Fibroblast of gingiva (primary cell): ENCODE measurements at places on chromosomes 1 and 21.
A peak's percentile ranks its signal among the peaks of the same experiment; 100 is the strongest.

GRCh38 chr21:29867796-29868195 is 72.0 kb downstream of the GRIK1 start:
- DNase-seq, result no peak

- DNase-seq, result no peak
These were observed 712 bp upstream of the LAMB3 start for GRCh38 chr1:209652873-209653401.

DNA sequence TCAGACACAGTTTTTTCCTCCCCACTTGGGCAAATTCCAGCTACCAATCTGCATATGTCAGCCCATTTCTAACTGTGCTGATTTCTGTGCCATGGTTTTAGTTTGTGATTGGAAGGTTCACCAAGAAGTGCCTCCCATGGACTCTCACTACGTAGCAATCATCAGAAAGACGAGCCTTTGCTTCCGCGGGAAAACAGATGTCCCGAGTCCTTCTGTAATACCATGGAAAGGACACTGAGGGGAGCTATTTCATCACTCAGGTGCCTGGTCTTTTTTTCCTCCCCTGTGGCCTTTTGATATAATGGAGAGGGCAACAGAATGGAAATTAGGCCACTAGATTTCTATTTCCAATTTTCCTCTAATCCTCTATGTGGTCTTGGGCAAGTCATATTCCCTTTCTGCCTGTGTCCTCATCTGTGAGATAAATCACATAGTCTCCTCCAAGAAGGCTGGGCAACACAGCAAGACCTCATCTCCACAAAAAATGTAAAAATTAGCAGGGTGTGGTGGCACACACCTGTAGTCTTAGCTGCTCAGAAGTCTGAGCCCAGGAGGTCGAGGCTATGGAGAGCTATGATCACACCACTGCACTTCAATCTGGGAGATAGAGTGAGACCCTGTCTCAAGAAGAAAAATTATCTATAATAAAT is 24.8 kb downstream of the LEMD1 start:
- DNase-seq, result no peak

- peak; percentile 10 for DNase-seq
These were observed 37.0 kb downstream of the MIA3 start for GRCh38 chr1:222654849-222655248.

DNA sequence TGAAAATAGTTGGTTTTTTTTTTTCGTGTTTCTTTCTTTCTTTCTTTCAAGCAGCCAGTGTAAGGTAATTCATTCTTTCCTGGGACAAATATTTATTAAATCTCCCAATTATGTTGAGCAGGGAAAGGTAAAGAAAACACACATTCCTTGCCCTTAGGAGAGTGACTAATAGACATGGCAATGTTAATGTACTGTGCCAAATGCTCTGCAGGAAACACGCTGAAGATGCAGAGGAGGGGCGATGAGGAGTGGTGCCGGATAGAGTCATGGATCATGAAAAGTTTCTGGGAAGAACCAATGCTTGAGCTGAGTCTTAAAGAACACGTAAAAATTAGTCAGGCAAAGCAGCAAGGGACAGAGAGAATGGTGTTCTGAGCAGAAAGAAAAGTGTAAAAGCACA is 199.2 kb downstream of the DNM3 start:
- peak; percentile 15 for DNase-seq

- no peak for DNase-seq
These were observed 33.5 kb downstream of the RHBG start for GRCh38 chr1:156402331-156403020.

DNA sequence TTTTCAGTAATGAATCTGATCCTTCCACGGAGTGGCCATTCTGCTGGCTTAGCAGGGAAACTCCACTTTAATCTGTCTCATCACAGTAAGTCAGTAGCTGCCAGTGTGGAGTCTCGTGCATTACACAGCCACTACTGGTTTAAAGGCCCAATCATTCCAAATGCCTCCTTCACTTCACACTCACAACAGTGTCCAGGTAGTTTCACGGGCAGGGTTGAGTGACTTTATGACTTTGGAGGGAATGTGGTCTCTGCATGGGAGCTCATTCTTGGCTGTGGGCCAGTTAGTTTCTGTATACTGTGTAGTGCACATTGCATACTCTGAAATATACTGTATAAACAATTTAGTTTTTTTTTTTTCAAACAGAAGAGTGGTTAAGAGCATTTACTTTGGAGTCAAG is 34.6 kb upstream of the C1orf87 start:
- DNase-seq, result no peak

DNA sequence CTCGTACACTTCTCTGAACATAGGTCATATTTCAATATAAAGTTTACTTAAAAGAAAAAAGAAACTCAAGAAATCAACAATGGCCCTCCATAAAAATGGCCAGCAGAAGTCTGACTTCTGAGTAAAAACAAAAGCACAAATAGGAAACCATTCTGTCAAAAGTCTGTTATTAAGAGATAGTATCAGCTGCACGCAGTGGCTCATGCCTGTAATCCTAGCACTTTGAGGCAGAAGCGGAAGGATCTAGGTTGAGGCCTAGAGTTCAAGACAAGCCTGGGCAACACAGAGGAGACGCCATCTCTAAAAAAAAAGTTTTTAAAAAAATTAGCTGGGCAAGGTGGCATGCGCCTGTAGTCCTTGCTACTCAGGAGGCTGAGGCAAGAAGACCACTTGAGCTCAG is 67.3 kb downstream of the PUM1 start:
- DNase-seq, result no peak

GRCh38 chr1:31949862-31950261 is 11.7 kb upstream of the PTP4A2 start:
- DNase-seq, result no peak

DNA sequence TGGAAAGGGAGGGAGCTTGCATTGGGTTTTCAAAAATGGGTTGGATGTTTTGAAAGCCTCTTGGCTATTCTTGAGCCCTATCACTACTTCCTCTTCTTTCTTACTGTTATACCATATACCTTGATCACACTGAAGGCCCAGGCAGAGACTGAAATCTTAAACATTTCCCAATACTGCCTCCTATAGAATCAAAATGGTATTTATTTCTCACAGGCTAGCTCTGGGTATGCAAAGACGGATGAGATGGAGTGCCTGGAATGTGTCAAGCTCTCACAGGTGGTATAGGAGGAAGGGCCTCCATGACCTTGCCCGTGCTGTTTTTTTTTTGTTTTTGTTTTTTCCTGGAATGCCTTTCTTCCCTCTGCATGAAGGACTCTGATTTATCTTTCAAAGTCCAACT is 268.4 kb upstream of the USP24 start:
- DNase-seq, result no peak

- DNase-seq, result no peak
These were observed 4.9 kb downstream of the BCAN start for GRCh38 chr1:156646738-156647211.

- DNase-seq, result no peak
These were observed 280.7 kb upstream of the PLXNA2 start for GRCh38 chr1:208524925-208525324.

GRCh38 chr1:116122955-116123757 is 12.0 kb downstream of the MAB21L3 start:
- DNase-seq, result peak; percentile 93

DNA sequence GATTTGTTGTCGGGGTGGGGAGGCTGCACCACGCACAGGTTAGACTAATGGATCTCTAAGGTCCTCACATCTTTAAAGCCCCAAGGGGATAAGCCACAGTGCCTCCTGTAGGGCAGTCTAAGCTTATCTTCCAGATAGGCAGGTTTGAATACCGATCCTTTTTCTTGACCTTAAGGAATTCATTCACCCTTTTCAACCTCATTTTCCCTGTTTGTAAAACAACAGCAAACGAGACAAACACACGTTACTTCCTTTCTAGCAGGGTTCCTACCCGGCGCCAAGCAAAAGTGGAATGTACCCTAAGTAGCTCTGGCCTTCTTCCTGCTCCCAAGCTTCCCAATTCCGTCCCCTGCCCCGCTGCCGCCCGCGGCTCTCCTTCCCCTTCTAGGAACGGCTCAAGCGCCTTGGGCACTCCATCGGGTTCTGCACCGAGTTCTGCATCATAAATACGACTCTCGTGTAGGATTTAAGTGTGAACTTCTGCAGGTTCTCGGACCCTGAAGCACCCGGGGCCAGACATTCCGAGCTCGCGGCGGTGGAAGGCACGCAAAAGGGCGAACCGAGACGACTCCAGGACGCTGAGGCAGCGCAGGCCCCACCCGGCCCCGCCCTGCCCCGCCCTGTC is 548 bp upstream of the CDC20 start:
- DNase-seq, result peak; percentile 31

- DNase-seq, result no peak
These were observed 10.3 kb downstream of the AGO1 start for GRCh38 chr1:35893051-35893879.

DNA sequence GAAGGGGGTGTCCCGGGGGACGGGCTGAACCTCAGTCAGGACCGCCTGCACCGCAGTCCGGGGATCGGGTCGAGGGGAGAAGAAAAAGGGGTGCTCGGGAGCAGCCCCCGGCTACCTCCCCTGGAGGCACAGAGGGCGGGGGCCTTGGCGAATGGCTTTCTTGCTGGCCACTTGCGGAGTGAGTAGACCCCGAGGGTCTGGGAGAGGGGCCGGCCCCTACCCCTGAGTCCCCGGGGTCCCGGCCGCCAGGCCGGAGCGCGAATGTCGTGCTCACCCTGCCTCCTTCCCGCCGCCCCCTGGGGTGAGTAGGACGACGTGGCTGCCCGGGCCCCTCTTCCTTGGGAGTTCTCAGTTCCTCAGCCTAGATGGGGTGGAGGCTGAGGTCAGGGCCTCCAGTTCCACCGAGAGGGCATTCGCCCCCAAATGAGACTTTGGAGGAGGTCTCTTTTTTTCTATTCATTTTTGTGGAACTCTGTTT is 113.0 kb downstream of the OSBPL9 start:
- DNase-seq, result no peak

DNA sequence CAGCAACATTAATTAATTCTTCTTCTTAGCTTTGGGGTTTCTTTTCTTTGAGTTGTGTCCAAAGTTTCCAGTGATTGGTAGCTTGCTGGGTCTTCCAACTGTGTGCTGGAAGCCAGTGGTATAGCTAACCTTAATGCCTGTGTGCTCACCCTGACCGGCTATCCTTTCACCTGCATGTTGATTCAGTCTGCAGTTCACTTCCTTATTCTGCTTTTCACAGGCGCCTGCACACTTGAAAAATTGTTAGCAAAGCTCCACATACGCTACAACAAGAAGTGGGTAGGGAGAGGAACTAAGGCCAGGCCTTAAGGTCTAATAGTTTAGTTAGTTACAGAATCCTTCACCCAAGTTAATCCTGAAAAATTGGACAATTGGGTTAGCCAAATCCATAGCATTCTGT is 35.7 kb downstream of the NCF2 start:
- no peak for DNase-seq

DNA sequence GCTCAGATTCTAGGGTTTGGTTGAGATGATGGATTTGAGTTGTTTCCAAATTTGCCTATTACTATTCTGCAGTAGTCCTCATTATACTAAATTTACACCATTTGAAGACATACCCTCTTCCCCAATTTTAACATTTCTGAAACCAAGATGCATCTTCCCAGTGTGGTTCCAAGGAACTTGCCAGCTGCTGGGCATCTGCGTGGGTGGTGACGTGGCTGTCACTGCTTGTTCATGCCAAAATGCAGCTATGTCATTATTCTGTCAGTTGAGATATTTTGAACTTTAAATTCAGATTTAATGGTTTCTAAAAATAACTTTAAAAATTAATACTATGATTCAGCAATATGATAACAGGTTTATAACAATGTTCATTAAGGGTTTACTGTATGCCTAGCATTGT is 1.2 kb downstream of the ZFP69 start:
- peak; percentile 3 for DNase-seq

DNA sequence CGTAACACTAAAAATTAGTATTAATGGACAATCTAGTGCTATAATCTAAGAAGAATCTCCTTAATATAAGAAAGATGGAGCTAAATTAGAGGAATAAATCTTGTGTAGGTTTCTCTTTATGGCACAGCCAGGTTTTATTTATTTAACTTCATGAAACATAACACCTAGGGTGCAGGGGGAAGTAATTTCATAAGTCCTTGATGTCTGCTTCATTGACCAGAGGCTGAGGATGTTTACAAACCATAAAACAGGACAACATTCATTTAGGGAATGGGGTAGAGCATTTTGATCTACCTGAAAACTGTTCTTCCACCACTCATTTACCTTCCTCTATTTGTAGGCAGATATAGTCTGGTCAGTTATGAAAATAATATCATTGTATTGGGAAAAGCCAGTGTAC is 95.5 kb downstream of the NGF start:
- no peak for DNase-seq

GRCh38 chr1:53549781-53550180 is 90.6 kb downstream of the DMRTB1 start:
- no peak for DNase-seq

DNA sequence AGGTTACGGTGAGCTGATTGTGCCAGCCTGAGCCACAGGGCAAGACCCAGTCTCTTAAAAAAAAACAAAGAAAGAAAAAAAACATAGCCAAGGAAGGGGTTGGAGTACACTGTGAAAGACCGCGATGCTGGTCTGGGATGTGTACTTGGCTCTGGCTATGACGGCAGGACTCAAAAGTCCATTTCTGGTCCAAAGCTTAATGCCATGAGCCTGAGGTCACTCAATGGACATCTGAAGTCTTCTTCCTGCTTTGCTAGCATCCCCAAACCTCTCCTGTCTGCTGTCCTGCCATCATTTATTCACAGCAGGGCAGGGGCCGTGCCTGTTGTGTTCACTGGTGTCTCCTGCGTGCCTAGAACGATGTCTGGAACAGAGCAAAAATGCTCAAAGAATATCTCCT is 1.5 kb upstream of the ARHGEF10L start:
- no peak for DNase-seq

DNA sequence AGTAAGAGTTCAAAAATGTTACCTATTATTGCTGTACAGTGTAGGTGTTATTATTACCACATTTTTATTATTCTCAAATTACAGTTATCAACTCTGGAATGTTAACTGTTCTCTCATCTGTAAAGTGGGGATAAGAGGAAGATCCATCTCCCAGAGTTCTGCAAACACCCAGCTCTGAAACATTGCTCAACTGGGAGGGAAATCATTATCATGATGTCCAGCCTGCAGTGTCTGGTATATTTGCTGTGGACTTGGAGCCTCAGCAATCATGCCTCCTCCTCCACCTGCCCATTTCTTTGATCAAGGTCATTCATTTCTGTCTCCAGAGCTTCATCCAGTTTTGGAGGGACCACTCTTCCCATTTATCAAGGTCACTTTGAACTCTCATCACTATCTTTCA is 39.4 kb downstream of the C8A start:
- no peak for DNase-seq

DNA sequence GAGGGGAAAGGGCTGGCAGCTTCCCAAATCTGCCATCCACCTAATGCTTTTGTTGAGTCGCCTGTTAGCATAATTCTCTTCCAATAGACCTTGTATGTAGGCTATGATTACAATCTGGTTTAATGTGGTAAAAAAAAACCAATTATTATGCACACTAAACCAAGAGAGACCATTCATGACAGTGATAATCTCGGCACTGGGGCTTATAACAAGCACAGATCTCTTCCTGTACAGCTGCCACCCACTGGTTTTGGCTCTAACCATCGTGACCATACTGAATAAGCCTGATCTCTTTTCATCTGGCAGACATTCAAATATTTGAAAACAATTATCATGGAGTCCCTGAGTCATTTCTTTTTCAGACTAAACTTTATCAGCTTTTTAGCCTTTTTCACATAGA is 12.0 kb upstream of the SYT14 start:
- DNase-seq, result peak; percentile 45

- no peak for DNase-seq
These were observed 1660.8 kb downstream of the PLA2G4A start for GRCh38 chr1:188489336-188490112.

- no peak for DNase-seq
These were observed 69.6 kb upstream of the OLIG2 start for GRCh38 chr21:32956061-32956656.
